ENCODE measurements at places on chromosomes 5 and 9.

GRCh38 chr5:7745882-7746610, 104.9 kb downstream of the CFAP90 start:
- peak; percentile 61 for DNase-seq

- no peak for DNase-seq
Measured at GRCh38 chr5:173271419-173271818, 36.4 kb upstream of the NKX2-5 start.

DNA sequence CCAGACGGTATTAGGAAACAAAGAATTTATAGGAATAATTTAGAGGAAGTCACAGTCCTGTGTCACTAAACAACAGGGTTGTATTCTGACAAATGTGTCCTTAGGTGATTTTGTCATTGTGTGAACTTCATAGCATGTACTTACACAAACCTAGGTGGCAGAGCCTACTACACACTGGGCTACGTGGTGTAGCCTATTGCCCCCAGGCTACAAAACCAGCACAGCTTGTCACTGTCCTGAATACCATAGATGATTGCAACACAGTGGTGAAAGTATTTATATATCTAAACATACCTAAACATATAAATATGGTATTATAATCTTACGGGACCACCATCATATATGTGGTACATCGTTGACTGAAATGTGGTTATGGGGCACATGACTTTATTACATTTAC, 69.3 kb downstream of the COL23A1 start:
- no peak for DNase-seq

DNA sequence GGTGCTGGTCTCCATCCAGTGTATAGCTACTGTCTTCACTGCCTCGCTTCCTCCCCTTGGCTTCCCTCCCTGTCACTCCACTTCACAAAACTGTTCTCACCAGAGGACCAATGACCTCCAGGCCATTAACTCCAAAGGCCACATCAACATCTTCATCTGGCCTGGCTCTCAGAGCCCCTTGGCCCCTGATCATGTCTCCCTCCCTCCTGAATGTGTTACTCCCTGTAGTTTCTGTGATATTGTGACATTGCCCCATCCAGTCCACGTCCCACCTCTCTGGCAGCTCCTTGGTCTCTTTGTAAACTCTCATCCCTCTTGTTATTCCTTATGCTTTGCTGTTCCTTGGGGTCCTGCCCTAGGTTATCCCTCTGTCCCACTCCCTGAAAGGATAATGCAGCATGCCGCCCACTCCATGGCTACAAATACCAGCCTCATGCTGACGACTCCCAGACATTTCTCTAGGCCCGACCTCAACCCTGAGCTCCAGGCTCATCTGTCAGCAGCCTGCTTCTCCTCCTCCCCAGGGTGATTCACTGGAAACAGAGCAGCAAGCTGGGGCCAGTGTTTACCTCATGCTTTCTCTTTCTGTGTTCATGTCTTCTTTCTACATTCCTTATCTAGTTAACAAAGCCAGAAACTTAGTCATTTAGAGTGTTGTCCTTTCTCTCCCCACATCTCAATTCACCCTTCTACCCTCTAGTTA, 312.2 kb downstream of the SPOCK1 start:
- DNase-seq = no peak

GRCh38 chr9:18447131-18447530, 26.8 kb upstream of the ADAMTSL1 start:
- no peak for DNase-seq

DNA sequence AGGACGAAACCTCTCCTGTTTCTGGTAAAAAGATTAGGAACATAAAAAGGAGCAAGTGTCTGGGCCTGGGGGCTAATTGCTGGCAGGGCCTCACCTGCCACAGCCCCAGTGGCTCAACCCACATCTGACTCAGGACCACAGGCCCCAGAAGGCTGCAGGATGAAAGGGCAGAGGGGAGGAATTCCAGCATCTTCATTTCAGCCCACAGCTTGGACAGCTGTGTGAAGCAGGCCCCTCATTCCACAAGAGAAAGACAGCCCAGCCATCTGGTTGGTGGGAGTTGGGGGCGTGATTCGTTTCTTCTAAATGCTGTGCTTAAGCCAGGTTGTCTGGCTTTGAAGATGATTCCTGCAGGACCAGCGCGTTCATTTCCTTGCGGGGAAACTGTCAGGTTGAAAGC, 29.1 kb downstream of the NKX2-5 start:
- DNase-seq = no peak

- DNase-seq = no peak
Measured at GRCh38 chr9:20980832-20981455, 50.5 kb downstream of the HACD4 start.

GRCh38 chr9:33820231-33820745, 3.3 kb downstream of the UBE2R2 start:
- no peak for DNase-seq

GRCh38 chr5:126188804-126189203, 234.4 kb upstream of the GRAMD2B start:
- DNase-seq = no peak

GRCh38 chr5:66553916-66554575, 42.1 kb upstream of the MAST4 start:
- no peak for DNase-seq

GRCh38 chr5:112685386-112685785, 52.3 kb upstream of the APC start:
- no peak for DNase-seq

DNA sequence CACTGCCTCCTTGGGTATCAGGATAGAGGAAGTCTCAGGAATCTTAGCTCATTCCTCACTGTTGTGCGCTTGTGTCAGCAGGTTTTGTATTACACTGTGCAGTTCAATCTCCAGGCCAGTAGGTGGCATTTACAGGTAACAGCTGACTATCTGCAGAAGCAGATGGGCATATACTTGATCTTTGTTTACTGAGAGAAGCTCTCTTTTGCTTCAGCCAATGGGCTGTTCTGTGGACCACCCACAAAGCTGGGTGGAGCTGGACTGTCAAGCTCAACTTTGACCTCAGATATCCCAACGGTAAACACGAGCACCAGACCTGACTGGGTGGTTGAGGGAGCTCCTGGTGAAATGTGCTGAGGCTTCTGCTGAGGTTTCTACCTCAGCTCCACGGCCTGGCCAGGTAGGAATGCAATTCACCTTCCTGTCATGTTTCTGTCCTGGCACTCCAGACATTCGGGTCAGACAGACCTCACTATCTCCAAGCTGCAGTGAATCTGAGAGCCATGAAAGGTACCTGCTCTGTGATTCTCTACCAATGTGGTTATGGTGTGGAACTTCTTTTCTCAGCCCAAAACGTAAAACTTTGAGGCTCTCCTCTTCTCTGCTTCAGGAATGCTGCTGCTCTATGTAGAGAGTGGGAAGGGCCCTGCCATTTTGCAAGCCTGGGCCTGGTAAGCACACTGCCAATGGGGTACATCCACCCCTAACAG, 167.9 kb upstream of the ACTBL2 start:
- DNase-seq = peak; percentile 25

DNA sequence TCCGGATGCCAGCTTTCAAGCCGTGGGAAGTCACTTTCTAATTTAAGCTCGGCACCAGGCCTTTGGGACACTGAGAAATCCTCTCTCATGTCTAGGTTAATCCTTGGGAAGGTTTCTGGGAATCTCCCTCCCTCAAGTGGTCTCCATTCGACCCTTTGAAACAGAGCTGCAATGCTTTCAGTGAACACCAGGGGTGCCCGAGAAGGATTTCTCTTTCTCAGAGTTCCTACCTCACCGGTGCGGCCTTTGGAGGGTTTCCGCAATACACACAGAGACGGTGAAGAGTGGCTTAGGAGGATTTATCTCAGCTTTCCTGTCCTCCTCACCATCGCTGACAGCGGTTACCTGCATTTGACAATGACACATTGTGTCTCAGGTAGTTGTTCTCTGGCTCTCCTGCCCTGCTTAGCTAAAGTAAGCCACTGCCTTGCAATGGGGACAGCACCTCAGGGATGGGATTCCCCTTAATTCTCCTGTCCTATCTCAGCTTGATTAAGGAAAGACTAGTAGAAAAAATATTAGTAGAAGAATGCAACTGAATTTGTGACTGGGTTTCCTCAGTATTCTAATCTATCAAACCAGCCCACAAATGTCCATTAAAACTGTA, 180.6 kb downstream of the GABRG2 start:
- DNase-seq = peak; percentile 25

- DNase-seq = no peak
Measured at GRCh38 chr9:116940614-116941215, 253.6 kb downstream of the TRIM32 start.

DNA sequence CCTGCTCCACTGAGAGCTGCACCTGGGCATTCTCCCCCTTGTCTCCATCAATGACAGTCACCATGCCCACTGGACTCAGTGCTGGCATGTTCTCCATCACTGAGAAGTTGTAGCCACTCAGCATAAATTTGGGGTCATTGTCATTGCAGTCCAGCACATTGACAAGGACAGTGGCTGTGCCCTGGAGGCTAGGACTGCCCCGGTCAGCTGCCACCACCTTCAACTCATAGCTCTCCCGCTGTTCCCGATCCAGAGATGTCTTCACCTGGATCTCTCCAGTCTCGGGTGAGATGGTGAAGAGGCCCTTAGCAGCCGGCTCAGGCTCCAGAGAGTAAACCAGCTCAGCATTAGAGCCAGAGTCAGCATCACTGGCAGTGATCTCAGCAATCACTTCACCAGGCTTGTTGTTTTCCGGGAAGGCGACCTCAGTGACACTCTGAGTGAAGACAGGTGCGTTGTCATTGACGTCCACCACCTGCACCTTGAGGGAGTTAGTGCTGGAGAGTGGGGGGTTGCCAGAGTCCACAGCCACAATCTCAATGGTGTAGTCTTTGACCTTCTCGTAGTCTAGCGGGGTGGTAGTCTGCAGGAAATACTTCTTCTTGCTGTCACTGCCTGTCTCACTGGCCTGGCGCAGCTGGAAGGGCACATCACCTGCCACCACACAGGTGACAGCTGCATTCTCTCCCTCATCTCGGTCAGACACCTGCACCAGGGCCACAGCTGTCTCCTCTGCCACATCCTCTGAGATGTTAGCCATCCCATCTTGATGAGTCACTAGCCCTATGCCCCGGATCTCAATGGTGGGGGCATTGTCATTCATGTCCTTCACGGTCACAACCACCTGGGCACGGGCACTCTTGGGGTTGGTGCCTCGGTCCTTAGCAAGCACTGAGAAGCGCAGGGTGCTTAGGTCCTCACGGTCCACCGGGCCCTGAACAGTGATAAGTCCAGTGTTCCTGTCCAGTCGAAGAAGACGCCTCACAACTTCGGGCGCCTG, 13.5 kb downstream of the PCDH1 start:
- DNase-seq = no peak

DNA sequence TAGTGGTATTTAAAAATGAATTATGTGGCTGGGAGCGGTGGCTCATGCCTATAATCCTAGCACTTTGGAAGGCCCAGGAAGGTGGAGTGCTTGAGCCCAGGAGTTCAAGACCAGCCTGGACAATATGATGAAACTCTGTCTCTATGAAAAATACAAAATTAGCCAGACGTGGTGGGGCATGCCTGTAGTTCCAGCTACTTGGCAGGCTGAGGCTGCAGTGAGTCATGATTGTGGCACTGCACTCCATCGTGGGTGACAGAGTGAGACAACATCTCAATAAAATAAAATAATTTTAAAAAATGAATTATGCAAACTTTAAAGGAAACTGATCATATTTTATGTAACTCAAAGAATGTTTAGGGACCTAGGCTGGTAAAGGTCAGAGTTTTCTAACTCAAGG, 310.8 kb upstream of the DMRT1 start:
- no peak for DNase-seq

DNA sequence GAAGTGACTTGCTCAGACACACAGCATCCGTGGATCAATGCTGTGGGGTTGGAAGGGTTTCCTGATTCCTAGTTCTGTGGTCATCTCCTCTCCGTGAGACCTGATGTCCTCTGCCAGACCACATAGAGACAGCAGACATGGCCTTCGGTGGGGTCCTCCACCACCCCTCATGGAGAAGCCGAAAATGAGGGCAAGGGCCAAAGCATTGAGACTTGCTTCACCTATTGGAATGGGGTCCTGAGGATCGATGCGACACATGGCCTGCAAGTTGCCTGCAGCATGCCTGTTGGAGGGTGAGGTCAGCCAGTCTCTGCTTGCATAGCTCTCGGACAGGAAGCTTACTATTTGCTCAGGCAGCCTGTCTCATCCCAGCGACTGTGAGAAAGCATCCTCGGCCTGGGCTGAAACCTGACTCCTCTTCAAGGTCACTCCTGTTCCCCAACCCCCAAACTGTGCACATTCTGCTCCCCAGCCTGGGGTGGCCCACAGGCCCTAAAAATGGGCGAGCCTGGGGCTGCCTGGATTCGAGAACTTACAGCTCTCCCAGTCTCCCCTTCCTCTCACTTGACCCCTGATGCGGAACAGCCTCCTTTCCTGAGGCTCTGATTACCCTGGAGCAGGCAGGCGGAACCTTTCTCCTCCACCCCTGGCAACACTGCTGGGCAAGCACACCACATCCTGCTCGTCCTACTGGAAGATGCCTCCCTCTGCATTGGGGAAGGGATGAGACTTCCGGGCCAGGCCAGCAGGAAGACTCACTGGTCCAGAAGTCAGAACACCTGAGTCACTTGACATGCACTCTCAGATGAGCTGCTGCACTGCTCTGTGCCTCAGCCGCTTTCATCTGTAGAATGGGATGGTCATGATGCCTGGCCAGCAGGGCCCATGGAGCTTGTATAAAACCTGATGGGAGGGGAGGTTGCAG, 186.9 kb downstream of the RGS3 start:
- no peak for DNase-seq

DNA sequence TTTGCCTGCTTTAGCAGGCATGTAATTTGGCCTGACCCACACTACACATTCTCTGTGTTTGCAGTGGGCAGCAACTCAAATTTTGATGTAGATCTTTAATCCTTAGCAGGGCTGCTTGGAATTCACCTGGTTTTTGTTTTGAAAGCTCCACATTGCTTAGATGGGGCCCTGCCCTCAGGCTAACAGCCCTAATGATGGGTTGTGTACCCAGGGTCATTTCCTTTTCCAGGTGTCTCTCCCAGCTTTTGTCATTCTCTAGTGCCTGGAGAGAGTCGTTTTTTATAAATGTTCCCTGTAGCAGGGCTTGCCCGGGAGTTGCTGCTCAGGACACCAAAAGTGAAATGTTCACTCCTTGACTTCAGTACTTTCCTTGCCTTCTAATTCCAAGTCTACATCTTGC, 126.3 kb downstream of the TRIO start:
- no peak for DNase-seq

DNA sequence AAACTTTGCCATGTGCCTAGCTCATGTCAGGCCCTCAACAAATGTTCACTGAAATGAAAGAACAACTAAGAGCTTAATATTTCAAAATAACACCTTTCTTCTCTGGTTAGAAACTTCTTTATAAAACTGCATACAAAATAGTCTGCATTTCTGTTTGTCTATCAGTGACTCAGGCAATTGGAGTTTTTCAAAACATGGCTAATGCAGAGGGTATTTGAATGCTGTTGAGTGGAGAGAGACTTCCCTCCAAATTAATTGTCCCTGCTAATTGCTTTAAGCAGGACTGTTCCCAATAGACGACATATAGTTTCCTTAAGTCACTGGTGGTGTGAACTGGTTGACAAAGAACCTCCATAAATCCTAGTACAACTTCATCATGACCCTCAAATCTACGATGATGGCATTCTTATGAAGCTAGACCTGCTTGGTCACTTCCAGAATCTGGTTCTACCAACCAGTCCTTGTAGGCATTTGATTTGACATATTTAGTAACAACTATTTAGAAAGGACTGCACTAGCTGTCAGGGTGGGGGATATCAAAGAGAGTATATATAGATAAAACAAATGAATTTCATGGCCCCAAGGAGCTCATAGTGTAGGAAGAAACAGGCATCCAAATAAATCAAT, 84.5 kb downstream of the PRLR start:
- DNase-seq = no peak

Data from NT2/D1 (cell line).